ENCODE measurements at places on chromosomes 13 and 19.

DNA sequence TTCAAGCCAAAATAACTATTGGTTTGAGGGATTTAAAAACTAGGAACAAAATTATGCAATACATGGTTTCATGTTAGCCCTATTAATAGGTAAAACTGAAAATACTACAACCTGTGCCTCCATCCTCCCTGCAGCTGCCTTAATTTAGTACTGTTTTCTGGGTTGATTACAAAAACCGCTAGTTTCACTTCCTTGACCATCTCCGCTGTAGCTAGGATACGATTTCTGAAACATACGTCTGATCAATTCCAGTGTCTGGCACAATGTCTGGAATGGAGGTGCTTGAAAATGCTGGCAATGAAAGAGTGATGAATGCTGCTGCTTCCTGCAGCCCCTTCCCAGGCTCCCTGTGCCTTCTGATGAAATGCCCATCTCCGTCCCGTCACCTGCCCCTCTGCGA is 273.5 kb downstream of the SHISA2 start:
- DNase-seq = no peak

- DNase-seq = no peak
These were observed 66.4 kb downstream of the ZAR1L start for GRCh38 chr13:32248801-32249200.

DNA sequence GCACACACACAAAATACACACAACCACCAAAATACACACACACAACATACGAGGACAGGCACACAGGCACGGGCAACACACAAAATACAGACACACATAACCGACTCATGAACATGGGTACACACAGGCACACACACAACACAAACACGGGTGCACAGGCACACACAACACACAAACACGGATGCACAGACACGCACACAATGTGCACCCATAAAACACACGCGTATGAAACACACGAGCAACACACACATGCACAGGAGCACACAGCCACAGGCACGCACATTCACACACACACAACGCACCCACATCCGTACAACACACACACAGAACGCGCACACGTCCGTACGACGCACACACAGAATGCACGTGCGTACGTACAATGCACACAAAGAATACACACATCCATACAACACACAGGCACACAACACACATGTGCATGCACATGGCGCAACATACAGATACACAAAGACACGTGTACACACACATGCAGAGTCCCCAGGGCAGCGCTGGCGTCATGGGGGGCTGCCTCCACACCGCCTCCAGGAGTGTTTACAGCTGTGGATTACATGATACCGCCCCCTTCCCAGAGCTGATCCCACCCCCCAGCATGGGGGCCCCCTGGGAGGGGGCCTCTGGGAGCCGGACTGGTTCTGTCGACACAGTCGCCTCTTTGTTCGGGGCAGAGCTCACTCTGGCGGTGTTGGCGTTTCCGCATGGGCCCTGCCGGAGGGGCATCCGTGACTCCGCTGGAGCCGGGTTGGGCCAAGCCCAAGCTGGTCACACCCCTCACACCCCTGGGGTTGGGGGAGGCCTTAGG is 2.9 kb downstream of the SBNO2 start:
- DNase-seq = no peak

DNA sequence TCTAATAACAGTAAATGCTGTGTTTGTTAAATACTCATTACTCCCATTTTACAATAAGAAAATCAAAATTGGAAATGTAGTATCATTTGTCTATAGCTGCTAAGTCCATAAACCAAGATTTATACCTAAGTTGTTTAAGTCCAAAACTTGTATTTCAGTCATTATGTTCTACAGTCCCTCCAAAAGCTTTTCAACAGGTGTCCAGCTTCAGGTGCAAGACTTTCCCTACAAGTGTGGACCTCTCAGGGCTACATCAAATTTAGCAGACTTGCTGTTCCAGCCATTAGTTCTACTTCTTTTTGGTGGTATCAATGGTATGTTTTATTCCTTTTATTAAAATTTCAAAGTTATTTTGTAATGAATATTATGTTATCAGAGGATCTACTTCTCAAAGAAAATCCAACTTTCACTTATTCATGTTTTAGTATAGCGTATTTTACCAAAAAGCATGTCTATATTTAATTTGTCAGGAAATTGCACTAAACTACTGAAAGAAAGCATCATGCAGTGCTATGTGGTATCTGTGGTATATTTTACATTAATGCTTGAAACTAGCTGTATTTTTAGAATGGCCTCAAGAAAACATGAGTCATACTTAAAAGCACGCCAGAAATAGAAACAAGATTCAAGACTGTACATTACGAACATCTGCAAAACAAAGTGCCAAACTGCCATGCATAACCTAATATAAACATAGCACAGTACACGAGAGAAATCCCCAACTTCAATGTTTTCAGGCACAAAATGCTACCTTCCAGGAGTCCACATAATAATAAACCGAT is 44.5 kb downstream of the VWA8 start:
- no peak for DNase-seq

- DNase-seq = no peak
These were observed 15.7 kb upstream of the PGLS start for GRCh38 chr19:17495639-17496296.

DNA sequence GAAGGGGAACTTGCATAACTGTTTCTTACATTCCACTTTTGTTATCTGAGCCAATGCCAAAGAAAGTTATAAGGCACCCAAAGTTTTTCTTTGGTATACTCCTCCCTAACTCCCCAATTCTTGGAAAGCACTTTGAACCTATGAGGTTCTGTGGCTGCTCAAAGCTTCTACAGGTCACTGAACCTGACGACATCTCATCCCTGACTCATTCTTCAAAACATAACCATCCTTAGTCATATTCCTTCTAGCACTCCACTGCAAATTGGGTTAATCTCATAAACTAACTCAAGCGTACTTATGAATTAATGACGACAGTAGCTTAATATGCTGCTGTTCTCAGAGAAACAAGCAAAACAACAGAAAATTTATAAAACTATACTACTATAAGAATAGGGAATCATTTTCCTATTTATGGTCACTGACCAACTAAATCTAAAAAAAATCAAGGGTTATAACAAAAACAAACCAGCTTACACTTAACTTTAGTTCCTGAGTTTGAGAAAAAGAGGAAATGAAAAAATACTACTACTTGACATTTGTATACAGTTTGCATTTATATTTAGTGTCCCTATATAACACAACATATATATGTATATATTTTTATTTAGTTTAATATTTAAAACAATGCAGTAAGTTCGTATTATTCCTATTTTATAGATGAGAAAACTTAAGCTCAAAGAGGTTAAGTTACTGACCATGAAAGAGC is 69.1 kb downstream of the CAB39L start:
- no peak for DNase-seq

DNA sequence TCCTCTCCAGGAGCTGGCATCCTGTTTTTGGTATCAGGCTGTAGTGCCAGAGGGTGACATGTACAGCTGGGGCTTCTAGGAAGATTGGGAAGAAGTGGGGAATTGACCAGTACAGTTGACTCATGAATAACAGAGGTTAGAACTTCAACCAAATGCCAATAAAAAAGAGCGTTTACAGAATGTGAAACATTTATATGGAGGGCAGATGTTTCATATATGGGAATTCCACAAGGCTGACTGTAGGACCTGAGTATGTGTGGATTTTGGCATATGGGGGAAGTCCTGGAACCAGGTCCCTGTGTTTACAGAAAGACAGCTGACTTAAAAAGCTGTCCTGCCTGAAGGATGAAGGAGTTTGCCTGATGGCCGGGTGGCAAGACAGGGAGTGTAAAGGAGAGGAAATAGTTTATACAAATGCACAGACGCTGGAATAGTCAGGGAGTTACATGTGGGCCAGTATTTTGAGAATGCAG is 5.2 kb downstream of the CHAMP1 start:
- DNase-seq = no peak

- DNase-seq = no peak
These were observed 96.0 kb downstream of the OLFM4 start for GRCh38 chr13:53124623-53125022.

DNA sequence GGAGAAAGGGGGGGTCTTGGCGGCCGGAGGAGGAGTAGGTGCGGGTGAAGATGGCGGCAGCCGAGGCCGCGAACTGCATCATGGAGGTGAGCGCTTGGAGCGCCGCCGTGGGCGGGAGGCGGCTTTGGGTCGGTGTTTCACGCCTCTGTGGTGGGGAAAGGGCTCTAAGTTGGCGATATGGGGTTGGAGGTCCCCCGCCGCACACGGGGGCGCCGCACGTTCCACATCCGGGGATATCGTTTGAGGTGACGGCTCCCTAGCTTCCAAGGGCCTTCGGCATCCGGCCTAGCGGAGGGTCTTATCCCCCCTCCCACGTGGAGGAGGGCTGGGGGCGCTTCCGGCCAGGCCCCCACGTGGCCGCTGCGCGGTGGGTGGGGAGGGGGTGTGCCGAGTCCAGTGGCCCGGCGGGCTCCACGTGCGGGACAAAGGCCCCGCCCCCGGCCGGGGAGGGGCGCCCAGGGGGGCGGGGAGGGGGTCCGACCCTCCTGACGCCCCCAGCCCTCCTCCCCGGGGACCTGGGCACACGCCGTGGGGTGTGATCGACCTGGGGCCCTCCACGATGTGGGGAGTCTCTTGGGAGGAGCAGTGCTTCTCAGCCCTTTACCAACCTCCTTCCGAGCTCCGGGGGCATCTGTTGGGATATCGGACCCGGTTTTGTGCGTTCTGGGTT is at the start of gene PRMT1:
Gene PRMT1 (plus strand): TSS at position 41 of the 670 bp plus-strand sequence. CDS start 10 bp downstream, at position 51.
- no peak for DNase-seq

DNA sequence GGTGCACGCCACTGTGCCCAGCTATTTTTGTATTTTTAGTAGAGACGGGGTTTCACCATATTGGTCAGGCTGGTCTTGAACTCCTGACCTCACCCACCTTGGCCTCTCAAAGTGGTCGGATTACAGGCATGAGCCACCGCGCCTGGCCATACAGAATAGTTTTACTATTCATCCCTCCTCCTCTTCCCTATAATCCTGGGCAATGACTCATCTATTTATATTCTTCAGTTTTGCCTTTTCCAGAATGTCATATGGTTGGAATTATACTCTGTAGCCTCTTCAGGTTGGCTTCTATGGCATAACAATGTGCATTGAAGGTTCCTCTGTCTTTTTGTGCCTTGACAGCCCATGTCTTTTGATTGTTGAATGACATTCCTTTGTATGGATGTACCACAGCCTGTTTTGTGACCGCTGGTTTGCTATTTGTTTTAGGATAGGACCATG is 22.2 kb upstream of the LRP3 start:
- no peak for DNase-seq

GRCh38 chr13:48843630-48844380 is 131.9 kb upstream of the FNDC3A start:
- no peak for DNase-seq

DNA sequence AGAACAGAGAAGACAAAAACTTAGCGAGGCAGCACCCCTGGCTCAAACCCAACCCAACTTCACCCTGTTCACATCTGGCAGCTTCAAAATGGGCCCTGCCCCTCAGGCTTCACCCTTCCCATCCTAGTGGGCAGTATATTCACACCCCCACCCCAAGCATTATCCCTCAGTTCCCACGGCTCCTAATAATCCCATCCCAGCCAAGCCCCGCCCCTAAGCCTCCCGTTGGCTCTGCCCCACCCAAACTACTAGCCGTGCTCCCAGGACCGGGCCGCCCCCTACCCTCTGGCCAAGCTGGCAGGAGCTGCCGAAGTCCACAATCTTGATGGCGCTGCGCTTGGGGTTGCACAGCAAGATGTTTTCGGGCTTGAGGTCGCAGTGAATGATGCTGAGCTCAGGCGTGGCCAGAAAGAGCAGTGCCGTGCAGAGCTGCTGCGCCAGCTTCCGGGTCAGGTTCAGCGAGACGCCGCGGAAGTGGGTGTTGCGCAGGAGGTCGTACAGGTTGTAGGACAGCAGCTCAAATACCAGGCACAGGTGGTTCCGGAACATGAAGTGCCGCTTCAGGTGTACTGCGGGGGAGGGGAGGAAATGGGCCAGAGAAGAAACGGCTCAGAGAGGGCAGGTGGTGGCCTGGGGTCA is 5.8 kb downstream of the DYRK1B start:
- DNase-seq = peak; percentile 71

DNA sequence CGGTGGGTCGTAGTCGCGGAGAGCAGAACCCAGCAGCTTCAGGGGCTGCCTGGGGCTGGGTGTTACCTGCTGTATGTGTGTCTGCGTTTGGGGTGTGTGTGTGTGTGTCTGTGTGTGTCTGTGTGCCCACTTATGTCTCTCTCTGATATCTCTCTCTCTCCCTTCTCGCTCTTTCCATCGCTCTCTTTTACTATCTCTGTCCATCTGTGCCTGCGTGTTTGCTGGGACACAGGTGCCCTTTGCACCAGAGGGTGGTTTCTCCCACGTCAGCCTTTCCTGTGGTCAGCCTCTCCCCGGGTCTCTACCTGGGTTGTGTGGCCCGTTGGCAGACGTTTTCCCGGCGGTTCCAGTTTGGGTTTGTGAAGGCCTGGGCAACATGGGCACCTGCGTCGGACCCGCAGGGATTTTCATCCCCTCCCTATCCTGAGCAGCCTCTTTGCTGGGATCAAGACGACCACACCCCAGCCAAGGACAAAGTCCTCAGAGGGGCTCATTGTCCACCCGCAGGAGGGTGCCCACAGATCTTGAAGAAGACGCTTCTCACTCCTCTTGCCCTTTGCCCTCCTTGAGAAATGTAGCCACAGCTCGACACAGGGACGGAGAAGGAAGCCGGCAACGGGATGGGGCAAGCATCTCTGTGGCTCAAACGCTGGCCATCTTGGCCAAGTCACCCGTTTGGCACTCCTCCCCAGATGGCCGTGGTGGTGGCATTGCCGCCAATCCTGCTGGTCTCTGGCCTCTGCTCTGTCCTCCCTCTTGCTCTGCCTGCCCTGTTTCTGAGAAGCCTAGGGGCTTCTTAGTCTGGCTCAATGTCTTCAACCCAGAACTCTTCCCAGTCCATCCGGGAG is 43.3 kb downstream of the ZNF146 start:
- no peak for DNase-seq

- no peak for DNase-seq
These were observed 818.7 kb upstream of the GPC6 start for GRCh38 chr13:92407858-92408257.

DNA sequence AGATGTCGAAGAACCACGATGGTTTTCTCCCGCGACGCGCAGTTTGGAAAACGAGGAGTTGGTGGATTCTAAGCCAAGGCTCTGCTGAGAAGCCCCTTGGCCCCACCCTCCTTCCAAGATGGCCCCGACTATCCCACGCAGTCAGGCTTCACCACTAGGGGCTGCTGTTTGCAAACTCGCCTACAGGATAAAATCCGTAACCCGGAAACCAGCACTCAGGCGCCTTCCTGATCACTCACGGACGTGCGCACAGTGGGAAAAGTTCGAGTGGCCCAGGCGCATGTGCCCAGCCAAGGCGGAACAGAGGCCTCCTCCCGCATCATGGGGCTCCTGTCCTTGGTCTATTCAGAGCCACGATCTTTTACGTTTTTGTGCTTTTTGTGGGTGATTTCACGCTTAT is 19.2 kb upstream of the UQCR11 start:
- no peak for DNase-seq

DNA sequence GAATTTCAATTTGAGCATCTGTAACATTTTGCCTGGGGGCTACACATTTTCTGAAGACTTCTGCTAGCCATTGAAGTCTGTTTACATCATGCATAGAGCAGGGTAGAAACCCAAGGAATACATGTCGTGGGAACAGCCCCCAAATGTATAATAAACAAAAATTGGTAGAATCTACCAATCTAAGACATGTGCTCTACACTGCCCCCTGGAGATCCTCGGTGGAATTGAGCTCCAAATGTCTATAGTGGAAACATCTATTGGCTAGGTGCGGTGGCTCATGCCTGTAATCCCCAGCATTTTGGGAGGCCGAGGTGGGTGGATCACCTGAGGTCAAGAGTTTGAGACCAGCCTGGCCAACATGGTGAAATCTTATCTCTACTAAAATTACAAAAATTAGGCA is 57.3 kb downstream of the MBD3L2B start:
- DNase-seq = no peak

GRCh38 chr19:14081797-14082674 is 3.5 kb downstream of the C19orf67 start:
- no peak for DNase-seq

All from NCI-H2029 treated with DMSO at 0.1 percent for 48 hours (cell line).